ENCODE measurements at places on chromosomes 3 and 15.

DNA sequence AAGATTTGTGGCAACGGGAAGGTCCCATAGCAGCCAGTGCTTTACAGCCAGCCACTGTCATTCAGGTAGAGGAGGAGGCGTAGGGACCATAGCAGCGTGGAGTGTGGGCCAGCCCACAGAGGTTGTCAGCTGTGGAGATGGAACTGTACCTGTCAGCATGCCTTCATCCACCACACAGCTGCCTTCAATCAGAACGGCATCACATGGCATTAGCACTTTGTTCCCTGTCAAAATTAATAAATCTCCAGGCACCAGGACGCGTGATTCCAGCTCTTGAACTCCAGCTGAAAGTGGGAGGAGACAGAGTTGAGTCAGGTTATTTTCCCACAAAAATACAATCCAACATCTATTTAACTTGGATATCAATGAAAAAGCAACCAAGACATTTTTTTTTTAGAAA lies 84.0 kb downstream of the ATP13A4 start:
- no peak for DNase-seq

GRCh38 chr3:157618886-157619285 lies 115.7 kb upstream of the VEPH1 start:
- DNase-seq = no peak

DNA sequence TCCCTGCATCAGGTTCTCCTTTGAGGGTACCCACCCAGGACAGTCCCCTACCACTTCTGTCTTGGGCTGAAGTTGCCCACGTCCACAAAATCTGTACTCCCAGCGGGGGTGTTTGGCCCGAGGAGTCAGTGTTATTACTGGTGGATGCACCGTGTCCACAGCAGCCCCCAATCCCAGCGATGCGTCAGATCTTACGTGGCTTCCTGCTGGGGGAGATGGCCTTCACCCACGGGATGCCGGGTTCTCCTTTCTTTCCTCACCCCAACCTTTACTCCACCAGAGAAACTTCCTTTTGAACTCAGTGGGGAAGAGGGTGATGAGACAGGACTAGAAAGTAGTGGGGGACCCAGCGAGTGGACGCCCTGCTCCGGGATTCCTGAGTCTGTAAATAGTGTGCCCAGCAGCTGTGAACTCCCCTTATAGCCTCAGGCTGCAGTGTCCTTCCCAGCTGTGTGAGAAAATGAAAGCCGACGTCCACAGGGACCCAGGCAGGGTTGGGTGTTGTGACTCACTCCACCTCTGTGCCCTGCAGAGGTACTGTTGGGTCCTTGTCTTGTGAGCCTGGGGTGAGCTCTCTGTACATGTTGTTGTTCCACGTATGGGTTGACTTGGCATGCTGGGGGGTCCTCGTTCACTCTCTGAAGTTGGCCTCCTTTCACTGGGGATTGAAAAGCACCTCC lies 31.5 kb downstream of the CRTAP start:
- peak; percentile 38 for DNase-seq

DNA sequence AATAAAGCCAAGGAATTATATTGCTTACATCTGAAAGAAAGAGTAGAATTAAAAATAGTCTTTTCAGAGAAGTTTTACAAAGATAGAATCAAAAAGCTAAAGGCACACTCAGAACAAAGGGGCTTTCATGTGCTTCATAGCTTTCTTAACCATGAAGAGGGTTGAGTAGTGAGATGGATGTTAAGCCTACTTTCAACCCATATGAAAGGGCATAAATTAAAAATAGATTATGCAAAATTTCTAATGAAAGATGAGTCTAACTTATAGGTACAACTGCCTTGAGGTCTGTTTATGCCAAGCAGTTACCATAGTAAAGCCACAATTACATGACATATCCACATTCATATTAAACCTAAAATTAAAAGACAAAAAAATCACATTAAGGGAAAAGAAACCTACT lies 223.3 kb upstream of the ARHGEF26 start:
- DNase-seq = no peak

- DNase-seq = peak; percentile 25
These were observed 420.6 kb downstream of the SHQ1 start for GRCh38 chr3:72427624-72428023.

DNA sequence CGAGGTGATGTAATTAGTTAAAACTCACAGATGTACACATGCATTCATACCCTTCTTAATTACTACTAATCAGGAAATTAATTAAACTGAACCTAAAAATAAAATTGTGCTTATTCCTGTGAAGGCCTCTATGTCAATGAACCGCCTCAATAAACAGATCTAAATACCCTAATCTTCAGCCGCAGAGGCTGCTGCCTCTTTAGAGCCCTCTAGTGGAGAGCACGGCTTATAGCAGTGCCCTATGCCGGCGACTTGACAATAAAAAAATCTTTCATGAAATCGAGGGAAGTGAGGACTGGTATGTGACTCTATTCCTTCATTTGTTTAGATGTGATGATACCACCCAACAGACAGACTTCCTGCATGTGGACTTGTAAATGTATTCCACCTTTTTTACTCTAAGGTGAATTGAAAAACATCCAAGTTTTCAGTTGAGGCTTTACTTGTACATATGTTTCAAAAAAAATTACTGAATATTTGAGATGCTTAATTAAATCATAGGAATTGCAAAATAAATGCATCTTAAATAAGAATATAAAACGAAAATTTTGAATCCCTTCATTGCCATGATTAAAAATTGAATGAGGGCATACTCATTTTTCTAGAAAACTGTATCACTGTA lies 8.3 kb upstream of the EPHA3 start:
- peak; percentile 47 for DNase-seq

- no peak for DNase-seq
These were observed 11.6 kb upstream of the CLDN18 start for GRCh38 chr3:137998121-137999042.

- DNase-seq = no peak
These were observed 98.1 kb downstream of the LRRK1 start for GRCh38 chr15:101017093-101017754.

GRCh38 chr3:9938966-9939365 lies 5.3 kb downstream of the CRELD1 start:
- no peak for DNase-seq

DNA sequence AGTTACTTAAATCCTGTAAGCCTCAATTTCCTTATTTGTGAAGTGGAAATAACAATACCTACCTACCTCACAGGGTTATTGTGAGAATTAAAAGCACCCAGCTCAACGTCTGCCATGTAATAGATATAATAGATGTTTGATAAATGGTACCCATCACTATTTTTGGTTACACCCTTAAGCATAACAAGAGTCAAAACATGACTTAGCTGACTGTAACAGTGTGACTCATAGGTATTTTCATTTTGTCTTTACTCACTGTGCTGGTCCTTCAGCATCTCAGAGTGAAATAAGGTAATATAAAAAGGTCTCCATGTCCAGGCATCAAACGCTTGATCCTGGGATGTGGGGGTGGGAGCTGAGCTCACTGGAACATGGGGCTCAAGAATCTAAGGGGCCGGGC lies 3.1 kb downstream of the CPLX3 start:
- DNase-seq = no peak

GRCh38 chr3:10549617-10550230 lies 44.3 kb upstream of the ATP2B2 start:
- DNase-seq = peak; percentile 21

- DNase-seq = no peak
These were observed 16.2 kb downstream of the RBP2 start for GRCh38 chr3:139460076-139460475.

DNA sequence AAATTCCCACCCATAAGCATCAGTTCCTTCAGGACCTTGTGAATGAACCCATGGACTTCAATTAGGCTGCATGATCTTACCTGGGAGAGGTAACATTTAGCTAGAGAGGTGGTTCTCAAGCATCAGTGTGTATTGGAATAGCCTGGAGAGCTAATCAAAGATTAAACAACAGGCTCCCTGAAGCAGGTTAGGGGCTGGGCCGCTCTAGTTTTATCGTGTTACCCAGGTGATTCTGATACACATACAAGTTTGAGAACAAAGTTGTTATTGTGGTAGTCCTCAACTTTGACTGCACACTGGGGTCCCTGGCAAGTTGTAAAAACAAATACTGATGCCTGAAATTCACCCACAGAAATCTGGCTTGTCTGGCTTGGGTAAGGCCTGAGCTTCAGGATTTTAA lies 31.2 kb downstream of the MYH15 start:
- DNase-seq = no peak

DNA sequence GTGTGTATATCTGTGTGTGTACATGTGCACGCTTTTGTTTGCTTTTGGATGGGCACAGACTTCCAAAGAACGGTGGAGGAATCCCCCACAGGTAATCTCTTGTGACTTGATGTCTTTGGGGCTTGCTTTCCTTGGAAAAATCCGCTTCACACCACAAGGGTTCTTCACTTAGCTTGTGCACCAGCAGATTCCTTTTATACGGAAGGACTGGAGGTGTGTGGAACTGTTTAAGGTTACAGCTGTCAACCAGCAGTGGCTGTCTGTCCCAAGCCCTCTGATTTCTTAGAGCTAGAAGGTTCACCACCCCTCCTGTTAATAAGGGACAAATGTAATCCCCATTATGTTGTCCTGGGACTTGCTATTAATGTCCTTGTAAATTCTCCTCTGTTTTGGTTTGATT lies 193.5 kb downstream of the ITPR1 start:
- DNase-seq = no peak

DNA sequence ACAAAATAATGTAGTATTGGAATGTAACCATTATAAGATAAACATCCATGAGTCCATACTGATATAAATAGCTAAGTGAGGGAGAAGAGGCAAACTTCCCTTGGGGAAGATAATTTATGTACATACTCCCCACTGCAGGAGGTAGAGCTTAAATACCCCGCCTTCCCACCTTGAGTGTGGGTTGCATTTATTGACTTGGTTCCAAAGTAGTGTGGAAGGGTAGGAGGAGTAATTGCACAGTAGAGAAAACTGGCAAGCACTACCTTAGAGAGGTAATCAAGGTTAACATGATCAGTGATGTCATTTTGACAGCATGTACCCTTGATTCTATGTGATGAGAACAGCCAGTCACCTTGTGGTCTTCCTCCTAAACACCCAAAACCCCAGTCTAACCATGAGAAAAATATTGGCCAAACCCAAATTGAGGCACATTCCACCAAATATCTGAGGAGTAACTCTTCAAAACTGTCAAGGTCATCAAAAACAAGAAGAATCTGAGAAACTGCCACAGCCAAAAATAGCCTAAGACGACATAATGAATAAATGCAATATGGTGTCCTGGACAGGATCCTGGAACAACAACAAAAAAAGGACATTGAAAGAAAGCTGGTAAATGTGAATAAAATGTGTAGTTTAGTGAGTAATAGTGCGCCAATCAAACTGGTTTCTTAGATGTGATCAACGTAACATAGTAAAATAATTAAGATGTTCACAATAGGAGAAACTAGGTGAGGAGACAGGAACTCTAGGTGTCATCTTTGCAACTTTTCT lies 774 bp upstream of the CNOT10 start:
- no peak for DNase-seq

DNA sequence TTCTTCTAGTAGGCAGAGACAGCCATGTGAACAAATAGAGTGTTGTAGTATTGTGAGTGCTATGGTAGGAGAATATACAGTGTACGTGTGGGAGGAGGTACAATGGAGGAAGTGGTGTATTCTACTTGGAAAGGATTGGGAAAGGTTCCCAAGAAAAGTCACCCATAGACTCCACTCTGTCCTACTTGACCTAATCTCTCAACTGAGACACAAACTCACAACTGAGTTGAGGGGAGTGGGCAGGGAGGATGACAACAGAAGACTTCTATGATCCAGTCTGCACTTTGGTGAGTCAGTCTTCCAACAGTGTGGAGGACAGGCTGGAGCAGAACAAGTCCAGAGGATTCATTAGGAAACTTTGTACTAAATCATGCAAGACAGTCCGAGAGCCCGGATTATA lies 28.8 kb upstream of the AQP9 start:
- DNase-seq = peak; percentile 72

DNA sequence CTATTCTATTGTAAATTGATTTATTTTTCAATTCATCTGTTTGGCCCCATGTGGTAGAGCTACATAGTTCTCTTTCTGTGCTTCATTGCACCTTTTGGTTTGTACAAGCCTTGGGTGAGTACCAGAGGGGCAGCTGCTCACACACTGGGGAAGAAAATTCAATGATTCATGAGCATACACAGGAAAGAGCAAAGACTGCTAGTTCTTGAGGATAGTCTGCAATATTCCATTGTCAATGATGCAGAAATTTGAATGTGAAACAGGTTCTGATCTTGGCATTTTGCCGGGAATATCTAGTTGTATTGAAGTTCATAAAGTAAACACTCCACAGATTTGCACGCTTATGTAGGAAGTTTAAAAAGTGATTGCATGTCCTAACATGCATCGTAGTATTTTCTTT lies 304.6 kb downstream of the NAALADL2 start:
- no peak for DNase-seq

- peak; percentile 7 for DNase-seq
These were observed 22.4 kb upstream of the FAM174B start for GRCh38 chr15:92677999-92678398.

GRCh38 chr3:145450018-145450682 lies 710.8 kb downstream of the PLOD2 start:
- no peak for DNase-seq

DNA sequence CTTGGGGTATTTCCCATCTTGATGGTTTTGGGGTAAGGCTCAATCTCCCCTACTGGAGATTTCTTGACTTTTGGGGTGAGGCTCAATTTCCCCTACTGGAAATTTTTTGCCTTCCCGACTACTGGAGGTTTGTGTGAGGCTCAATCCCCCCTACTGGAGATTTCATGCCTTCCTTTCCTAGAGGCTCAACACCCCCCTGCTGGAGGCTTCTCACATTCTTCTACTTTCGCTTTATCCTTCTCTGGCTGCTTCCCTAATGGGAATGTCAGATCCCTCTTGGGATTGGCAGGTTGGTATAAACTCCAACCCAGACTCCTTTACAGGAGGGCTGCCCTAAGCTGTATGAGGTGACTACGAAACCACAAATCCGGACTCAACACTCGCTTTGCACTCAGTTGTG lies 49.2 kb downstream of the KATNBL1 start:
- DNase-seq = no peak

DNA sequence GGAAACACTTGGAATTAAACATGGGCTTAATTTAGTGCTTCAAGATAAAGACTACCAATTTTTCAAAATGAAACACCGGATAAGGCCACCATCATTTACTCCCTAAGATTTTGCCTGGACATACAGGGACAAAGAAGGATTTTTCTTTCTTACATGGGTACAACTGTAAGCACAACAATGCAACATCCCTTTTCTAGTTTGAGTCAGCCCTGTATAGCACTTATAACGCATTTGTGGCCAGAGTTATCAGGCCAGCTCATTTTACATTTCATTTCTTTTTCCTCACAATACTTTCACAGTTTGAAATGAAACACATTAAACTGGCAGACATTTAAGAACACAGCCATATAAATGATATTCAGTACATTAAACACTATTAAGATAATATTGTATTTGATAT lies 9.8 kb upstream of the SUCNR1 start:
- DNase-seq = no peak

GRCh38 chr3:184169896-184170875 lies 4.5 kb upstream of the AP2M1 start:
- no peak for DNase-seq

DNA sequence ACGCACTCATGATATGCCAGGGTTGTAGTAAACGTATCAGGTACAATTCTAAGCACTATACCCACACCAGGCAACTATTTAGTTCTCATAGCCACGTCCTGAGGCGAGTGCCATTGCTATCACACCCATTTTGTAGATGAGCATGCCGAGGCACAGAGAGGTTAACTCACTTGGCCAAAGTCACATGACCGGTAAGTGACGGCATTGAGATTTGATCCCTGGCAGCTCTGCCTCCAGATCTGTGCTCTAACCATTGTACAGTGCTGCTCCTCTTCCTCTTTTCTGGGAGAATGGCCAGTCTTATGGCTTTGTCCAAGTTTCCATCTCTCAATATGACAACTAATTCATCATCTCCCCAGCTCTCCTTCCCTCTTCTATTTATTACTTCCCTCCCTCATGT lies 18.9 kb upstream of the ATP2B2 start:
- no peak for DNase-seq
